ENCODE measurements at places on chromosomes 3 and 15. TPM values are rescaled to one million over a fixed set of nuclear protein-coding genes. Genes with fewer than 3 reads are reported as not detected.

RASGRF1 gene
- 0.24 TPM for total RNA-seq

SYNM gene
- 0.21 TPM for total RNA-seq

CIDEC gene
- not detected for total RNA-seq

CFAP100 gene
- not detected for total RNA-seq

PAQR5 gene
- 0.07 TPM for total RNA-seq

CLDN18 gene
- not detected for total RNA-seq

DNA sequence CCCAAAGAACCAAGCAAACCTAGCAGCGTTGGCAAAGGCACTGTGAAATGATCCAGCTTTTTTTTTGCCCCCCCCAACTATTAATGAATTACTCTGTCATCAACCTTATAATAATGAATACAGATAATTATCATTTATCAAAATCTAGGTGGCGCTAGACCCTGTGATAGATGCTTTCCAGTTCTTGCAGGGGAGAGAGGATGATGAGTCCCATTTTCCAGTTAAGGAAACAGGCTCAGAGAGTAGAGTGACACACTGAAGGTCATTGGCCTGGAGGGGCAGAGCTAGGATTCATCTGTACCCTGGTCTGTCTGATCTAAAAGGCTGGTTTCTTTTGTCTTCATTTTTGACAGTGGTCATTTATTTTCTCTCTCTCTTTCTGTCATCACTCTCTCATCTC is 5.0 kb downstream of the ACOX2 start:
- DNase-seq = no peak

DNA sequence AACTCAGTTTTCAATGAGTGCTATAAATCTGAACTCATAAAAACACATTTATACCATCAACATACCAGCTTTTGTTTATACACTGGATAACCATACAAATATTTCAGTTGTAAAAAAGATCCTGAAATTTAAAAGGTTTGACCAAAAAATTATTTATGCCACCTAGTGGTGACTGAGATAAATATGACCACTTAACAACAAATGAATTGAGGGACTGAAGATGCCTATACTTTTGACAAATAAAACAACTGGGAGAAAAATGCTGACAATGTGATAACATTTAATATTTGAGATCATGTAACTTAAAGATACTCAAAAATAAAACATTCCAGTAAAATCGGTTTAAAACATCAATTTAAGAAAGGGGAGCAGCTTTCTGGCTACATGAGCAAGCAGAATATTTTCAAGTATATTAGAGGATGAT is 30.4 kb downstream of the ATG3 start:
- DNase-seq = no peak

DNA sequence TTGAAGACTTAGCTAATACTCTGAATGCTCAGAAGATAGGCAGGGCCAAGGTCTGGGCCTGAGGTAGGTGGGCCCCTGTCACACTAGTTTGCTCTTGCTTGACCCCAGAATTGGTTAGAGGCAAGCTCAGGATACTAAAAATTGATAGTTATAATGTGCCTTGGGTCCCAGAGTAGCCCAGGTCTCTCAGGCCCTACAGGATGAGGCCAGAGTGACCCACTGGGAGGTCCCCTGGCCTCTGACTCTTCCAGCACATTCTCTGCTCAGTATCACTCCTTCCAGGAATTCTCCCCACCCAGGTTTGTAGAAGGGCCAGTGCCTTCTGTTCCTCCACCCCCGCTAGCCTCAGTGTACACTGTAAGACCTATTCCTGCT is 667 bp upstream of the KLHDC8B start:
- no peak for DNase-seq

DNA sequence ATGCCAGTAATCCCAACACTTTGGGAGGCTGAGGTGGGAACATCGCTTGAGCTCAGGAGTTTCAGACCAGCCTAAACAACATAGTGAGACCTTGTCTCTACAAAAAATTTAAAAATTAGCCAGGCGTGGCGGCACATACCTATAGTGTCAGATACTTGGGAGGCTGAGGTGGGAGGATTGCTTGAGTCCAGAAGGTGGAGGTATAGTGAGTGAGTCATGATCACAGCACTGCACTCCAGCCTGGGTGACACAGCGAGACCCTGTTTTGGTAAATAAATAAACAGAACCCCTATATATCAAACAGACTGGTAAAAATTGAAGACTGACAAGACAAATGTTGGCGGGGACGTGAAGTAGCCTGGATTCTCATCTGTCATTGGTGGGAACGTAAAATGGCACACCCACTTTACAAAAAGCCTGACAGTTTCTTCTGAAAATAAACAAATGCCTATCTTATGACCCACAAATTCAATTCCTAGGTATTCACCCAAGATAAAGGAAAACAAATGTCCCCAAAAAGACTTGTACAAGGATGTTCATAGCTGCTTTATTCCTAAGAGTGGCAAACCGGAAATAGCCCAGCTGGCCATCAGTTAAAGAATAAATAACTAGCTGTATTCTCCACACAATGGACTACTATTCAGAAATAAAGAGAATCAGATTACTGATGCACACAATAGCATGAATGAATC is 47.0 kb upstream of the GK5 start:
- DNase-seq = no peak

DNA sequence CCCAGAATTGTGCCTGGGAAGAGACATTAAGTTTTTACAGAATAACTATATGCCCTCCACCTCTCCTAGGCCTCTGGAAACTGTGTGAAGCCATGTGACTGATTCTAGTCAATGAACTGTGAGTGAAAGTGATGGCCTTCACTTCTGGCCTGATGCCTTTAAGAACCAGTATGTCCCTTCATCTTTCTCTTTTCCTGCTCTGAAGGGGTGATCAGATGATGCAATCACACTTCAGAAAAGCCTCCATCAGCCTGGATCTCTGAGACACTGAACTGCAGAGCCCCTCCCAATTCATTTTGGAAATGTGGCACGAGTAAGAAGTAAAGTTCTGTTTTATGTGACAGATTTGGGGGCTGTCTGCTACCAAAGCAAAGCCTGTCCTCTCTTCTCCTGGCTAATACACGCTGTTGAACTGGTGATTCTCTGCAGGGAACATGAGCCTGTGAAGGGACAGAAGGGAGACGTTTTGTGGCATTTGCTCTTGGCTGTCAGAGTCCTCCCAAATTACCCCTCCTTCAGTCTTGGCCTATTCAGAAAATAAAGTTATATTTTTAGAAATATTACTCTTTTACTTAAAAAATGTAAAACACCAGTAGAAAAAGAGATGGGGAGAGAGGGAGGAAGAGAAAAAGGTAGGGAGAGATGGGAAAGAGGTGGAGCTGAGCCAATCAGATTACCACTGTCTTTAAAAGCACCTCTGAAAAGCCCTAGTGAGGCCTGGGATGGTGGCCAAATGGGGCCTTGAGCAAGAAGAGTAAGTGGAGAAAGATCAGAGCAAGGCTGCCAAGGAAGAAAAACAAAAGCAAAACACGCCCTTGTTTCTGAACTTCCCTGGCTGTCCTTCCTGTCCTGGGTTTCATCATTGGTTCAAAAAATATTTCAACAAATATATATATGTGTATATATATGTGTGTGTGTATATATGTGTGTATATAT is 40.9 kb upstream of the RYK start:
- no peak for DNase-seq

- DNase-seq = no peak
These were observed 292.9 kb downstream of the TLE3 start for GRCh38 chr15:69804786-69805185.

- DNase-seq = no peak
These were observed 51.1 kb downstream of the PSMD6 start for GRCh38 chr3:63972196-63972595.

DNA sequence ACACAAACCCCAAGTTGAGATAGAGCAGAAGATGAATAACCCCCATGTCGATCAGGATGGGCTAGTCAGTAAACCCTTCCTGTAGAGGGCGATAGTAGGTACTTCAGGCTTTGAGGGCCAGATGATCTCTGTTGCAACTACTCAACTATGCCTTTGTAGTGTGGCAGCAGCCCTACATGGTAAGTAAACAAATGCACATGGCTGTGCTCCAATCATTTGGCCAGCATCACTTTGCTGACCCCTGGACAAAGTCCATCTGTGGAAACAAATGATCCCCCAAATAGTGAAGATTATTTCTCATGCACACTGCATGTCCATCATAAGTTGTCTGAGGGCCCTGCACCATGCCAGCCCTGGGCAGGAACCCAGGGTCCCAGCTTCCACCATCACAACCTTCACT is 402.2 kb upstream of the PROK2 start:
- no peak for DNase-seq

DNA sequence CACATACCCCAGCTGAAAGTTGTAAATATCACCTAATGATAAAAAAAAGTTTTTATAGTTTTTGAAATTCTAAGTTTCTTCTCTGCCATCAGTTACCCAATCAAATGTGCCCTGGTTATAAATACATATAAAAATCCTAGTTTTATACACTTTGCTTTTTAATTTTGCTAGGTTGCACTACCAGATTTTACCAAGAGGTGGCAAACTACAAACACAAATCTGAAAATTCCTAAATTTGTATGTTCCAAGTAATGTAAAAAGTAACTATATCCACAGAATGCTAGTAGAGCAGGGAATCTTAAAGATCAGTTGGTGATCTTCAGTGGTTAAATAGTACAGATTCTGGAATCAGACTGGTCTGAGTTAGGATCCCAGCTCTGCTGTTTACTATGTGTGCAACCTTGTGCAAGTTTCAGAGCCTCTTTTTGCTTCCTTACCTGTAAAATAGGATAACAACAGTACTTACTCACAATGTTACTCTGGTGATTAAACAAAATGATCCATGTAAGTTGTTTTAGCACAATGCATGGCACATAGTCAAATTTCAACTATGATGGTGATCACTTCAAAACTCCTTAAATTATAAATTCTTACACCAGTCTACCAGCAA is 11.0 kb downstream of the TRPM7 start:
- no peak for DNase-seq

DNA sequence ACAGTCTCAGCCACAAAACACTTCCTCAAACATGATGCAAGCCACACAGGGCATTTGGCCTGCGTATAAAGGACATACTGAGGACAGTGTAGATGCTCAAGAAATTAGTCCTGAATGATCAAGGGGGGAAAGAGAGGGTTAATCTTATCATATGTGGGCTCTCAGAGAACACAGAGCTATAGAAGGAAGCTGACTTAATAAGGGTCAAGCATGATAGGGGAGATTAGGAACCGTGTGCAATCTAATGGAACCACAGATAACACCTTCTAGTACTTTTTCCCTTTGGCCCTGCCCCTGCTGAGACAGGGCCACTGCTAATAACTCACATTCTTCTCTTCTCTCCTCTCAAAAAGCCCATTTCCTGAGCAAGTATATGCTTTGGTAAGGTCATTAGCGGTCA is 114.1 kb upstream of the ADAMTS9 start:
- DNase-seq = no peak

GRCh38 chr3:47512416-47513124 is 942 bp downstream of the ELP6 start:
- DNase-seq = no peak

DNA sequence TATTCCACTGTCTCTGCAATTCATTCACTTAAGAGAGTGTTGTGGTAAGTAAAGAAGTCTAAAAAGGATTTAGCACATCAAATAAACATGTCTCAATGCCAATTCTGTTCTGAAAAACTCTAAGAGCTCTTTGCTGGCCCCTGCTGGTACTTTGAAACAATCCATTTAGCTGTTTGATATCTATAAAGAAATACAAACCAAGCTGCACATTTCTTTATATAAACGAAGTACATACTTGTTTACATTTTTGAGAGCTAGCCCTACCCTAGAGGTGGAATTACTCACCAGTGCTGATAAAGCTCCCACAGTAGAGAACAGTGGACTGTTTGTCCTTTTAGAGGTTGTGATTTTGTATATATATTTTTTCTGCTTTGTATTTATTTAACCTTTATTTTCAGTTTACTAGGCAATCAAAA is 75.5 kb downstream of the NEDD4 start:
- DNase-seq = peak; percentile 85

GRCh38 chr3:184337399-184337714 is at the start of gene FAM131A:
TSS of gene FAM131A (plus strand) at chr3:184337600. CDS start at chr3:184337631, 31 bp downstream.
- no peak for DNase-seq

GRCh38 chr3:169390741-169391305 is 272.7 kb downstream of the MECOM start:
- DNase-seq = no peak

DNA sequence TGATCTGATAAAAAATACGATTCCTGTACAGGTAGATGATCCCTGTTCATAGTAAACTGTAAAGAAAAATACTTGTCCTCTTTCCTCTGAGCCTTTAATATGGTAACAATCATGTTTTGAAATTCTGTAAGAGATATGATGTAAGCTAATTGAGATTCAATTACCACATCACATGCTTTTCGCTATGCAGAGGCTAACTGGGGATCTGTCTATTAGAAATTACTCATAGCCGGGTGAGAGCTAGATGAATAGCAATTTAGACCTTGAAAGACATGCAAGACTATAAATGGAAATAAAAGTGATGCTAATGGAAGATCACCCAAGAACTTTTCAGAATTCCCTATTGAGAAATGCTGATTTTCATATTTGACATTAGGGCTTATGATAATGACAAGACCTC is 579.9 kb upstream of the ZNF717 start:
- no peak for DNase-seq

GRCh38 chr15:52518487-52519371 is 10.0 kb downstream of the MYO5A start:
- no peak for DNase-seq

- DNase-seq = no peak
These were observed 21.0 kb downstream of the CSRNP1 start for GRCh38 chr3:39132096-39133092.

- DNase-seq = no peak
These were observed 146.0 kb downstream of the MYO9A start for GRCh38 chr15:71971905-71972304.

GRCh38 chr3:108036401-108036800 is 54.4 kb downstream of the CD47 start:
- no peak for DNase-seq

DNA sequence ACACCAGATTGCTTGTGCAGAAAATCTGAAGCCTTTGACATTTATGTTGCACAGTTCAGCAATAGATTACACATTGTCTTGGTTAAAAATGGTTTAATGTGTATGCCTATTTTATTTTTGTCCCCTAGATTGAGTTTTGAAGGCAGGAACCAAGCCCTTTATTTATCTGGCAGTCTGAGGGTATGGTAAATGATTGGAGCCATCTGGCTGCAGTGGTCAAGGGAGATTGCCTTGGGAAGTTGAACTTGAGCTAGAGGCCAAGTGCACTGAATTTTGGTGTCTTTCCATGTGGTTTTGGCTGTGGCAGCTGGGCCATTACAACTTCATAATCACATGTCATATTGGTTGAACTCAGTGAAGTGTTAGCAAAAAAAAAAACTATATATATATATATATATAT is 248.7 kb upstream of the C2CD4B start:
- DNase-seq = no peak

Measured in foreskin keratinocyte (primary cell).